ENCODE measurements at places on chromosomes 5 and 9.
A peak's percentile ranks its signal among the peaks of the same experiment; 100 is the strongest.

DNA sequence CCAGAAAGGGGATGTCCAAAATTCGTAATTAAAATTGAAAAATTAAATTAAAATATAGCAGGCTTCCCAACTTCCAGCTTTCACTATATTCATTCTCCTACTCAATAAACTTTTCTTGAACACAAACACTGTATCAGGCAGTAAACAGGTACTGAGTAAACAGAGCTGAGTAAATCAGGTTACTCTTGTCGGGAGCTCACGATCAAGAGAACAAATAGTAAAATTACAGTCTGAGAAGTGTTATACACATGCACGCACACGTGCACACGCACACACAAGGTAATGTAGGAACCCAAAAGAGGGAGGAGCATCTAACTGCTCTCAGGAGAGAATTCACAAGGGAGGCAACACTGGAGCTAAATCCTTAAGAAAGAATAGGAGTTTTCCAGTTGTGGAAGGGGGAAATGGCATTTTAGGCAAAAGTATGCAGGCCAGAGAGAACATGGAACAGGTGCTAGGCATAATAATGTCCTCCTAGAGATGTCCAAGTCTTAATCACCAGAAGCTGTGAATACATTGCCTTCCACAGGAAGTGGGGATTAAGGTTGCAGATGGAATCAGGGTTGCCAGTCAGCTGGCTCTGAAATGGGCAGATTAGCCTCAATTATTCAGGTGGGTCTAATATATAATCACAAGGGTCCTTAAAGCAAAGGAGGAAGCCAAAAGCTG lies 598.8 kb upstream of the BRINP1 start:
- H3K36me3 ChIP-seq = no peaks in the 10 kb centered on the region
- H3K4me1 ChIP-seq = peaks cover 6% of the 10 kb centered on the region
- H3K4me3 ChIP-seq = no peak overlapping the region
- no peak overlapping the region for H3K27ac ChIP-seq

- peaks cover 25% of the 10 kb centered on the region for H3K4me1 ChIP-seq
- no peak overlapping the region for H3K4me3 ChIP-seq
- H3K27ac ChIP-seq = peak overlapping the region; percentile 2
- DNase-seq = no peak
- H3K27me3 ChIP-seq = no peaks in the 10 kb centered on the region
- H3K36me3 ChIP-seq = peaks cover 13% of the 10 kb centered on the region
Observed at GRCh38 chr9:129839324-129840023, 4.2 kb downstream of the USP20 start.

GRCh38 chr5:106314221-106314824 lies 1356.4 kb downstream of the EFNA5 start:
- no peaks in the 10 kb centered on the region for H3K4me1 ChIP-seq
- no peak overlapping the region for H3K4me3 ChIP-seq
- no peak overlapping the region for H3K27ac ChIP-seq
- no peaks in the 10 kb centered on the region for H3K27me3 ChIP-seq

DNA sequence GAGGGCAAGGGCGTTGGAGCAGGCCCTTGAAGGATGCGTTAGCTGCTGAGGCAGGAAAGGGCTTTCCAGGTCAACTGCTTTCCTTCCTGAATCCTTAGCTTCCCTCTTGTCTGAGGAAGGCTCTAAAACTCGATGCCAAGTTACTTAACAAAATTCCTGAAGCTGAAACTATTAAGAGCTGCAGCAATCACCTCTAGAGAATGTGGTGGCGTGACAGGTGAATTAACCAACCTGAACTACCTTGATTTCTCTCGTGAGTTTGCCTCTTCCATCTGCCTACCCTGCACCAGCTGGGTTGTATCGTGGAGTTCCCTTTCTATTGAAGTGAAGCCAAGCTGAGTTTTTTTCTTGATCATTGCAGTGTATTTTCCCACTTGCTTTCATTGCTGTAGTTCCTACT lies 96.1 kb downstream of the PDE8B start:
- no peak overlapping the region for H3K4me3 ChIP-seq
- H3K27ac ChIP-seq = no peak overlapping the region
- H3K4me1 ChIP-seq = peaks cover 6% of the 10 kb centered on the region
- DNase-seq = no peak
- H3K36me3 ChIP-seq = no peaks in the 10 kb centered on the region
- no peaks in the 10 kb centered on the region for H3K27me3 ChIP-seq

- no peak overlapping the region for H3K4me3 ChIP-seq
- no peaks in the 10 kb centered on the region for H3K27me3 ChIP-seq
- no peaks in the 10 kb centered on the region for H3K4me1 ChIP-seq
- no peaks in the 10 kb centered on the region for H3K36me3 ChIP-seq
- H3K27ac ChIP-seq = no peak overlapping the region
Observed at GRCh38 chr5:79193643-79194042, 42.3 kb upstream of the JMY start.

DNA sequence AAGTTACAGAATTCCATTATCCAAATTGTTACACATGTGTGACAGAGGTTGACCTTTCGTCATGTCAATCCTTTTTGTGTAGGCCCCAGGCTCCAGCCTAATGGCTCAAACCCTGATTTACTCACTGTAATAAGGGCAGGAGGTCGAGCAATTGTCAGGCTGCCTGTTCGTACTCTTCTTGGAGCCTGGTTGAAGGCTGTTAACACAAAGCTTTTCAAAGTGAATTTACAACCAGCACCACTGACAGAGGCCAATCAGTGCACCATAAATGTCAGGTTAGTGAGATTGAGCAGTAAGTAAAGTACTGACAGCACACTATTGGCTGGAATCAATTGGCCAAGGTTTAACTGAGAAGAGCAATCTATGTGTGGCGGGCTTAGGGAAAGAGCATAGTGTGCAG lies 16.8 kb downstream of the PRDM6 start:
- peaks cover 25% of the 10 kb centered on the region for H3K27me3 ChIP-seq
- H3K4me3 ChIP-seq = no peak overlapping the region
- no peaks in the 10 kb centered on the region for H3K4me1 ChIP-seq
- H3K36me3 ChIP-seq = no peaks in the 10 kb centered on the region
- no peak for DNase-seq

DNA sequence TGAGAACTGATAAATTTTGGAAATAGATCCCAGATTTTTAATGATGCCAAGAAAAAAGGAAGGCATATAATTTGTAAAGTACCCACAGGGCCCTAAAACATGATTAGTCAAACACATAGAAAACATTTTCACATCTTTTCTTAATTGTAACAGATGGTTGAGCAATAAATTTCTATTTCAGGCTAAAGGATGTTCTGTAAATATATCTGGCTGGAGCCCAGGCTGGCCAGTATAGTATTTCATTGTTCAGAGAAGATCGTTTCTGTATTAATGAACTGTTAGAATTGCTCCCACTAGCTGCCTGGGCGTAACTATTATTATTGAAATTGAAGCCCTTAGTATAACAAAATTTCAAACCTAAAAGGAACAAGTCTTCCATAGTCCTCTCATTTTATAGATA lies 105.3 kb upstream of the SMC2 start:
- DNase-seq = no peak
- no peak overlapping the region for H3K4me3 ChIP-seq
- no peaks in the 10 kb centered on the region for H3K4me1 ChIP-seq
- H3K36me3 ChIP-seq = no peaks in the 10 kb centered on the region
- H3K27ac ChIP-seq = no peak overlapping the region

All from stimulated activated naive B cell treated with anti-CD40 and anti-IgM and Interleukin-4, amounts not matched to agents 10 μg/mL and 1 μg/mL and 100 μg/mL, for 72 hours (primary cell).